Camera-type eye (tissue), 1 donor: ENCODE measurements at places on chromosomes 3 and 15. TPM values are rescaled to one million over a fixed set of nuclear protein-coding genes. Genes with fewer than 3 reads are reported as not detected.

The PLA2G4D gene
- not detected for total RNA-seq

The RRP9 gene
- total RNA-seq = 14.9 TPM

The ZNF774 gene
- total RNA-seq = 4.4 TPM

The TRPC1 gene
- 55.5 TPM for total RNA-seq

The NEDD4 gene
- total RNA-seq = 35.7 TPM

The UQCC5 gene
- total RNA-seq = 2.5 TPM

The IL17RD gene
- total RNA-seq = 32.2 TPM
